ENCODE measurements at places on chromosomes 7 and 10. TPM values are rescaled to one million over a fixed set of nuclear protein-coding genes. Genes with fewer than 3 reads are reported as not detected.

Gene MOGAT3
- polyA plus RNA-seq, result not detected

GRCh38 chr10:31142026-31142425 lies 110.4 kb upstream of the ZNF438 start:
- DNase-seq, result no peak

DNA sequence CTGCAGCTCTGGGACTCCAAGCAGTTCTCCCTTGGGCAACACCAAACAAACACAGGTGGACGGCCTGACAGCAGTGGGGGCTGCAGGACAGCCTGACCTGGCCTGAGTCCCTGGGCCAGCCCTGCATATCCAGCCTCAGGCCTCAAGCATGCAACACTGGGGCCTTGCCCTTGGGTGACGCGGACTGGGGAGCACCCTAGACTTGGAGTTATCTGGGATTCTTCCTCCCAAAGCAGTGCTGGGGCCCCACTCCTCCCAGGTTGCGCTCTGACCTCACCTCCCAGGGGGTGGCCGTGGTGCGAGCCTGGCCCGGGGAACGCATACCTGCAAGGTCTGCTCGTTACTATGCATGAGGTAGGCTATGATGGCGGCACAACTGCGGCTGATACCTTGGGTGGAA lies 6.2 kb upstream of the TMEM120A start:
- no peak for DNase-seq

- DNase-seq, result no peak
These were observed 41.3 kb downstream of the LDB3 start for GRCh38 chr10:86709396-86710185.

DNA sequence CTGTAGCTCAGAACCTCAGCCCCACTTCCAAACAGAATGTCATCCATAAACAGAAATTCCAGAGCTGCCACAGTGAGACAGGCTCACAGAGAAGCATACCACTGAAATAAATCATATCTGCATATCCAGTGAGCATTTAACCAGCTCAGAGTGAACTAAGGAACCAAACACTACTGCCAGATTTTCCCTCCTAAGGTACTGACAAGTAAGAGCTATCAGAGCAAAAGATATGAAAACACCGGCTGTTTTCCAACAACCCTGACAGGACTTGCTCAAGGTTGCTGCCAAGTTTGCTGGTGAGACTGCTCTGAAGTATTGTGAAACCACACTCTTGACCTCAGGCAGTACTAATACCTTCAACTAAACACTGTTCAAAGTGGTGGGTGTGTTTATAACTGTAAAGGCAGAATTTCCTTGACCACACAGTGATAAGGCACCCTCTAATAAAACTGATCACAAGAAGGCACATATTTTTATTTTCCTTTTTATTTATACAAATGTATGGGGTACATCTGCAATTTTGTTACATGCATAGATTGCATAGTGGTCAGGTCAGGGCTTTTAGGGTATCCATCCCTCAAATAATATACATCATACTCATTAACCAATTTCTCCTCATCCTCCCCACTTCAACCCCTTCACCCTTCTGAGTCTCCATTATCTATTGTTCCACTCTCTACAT lies 18.3 kb downstream of the SGMS1 start:
- no peak for DNase-seq

All from hindlimb muscle (tissue), 1 donor.